ENCODE measurements at places on chromosomes 1 and 21.
A peak's percentile ranks its signal among the peaks of the same experiment; 100 is the strongest.

- no peak for DNase-seq
Measured at GRCh38 chr1:247906504-247907047, 11.2 kb downstream of the OR2W3 start.

GRCh38 chr1:119688810-119689209 lies 22.9 kb upstream of the PHGDH start:
- no peak for DNase-seq

GRCh38 chr1:193494368-193494767 lies 308.0 kb upstream of the B3GALT2 start:
- peak; percentile 49 for DNase-seq

- no peak for DNase-seq
Measured at GRCh38 chr1:176987016-176987415, 177.5 kb downstream of the ASTN1 start.

DNA sequence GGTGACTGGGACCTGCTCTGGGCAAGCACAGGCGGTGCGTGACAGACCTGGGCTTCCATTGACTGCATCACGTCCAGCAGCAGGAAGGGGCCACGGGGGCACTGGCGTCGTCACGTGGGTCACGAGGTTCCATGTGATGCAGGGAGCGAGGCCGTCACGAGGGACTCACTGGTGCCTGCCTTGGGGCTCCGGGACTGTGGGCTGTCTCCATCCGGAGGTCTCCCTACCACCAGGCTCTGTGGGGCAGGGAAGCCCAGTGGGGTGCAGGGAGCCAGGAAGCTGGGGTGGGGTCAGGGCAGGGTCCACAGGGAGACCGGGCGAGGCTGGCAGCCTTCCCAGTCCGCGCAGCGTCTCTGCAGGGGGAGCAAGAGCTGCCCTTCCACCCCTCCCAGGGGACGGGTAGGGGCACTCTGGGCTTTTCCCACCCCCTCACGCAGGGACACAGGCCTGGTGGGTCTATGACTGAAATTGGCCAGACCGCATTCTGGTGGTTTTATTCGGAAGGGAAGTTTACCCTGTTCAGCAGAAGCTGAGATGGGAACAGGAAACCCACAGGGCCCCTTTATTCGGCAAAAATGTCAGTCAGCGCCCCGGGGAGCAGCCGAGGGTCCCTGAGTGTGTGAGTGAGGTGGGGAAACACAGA lies 416 bp upstream of the TNFRSF14 start:
- no peak for DNase-seq

DNA sequence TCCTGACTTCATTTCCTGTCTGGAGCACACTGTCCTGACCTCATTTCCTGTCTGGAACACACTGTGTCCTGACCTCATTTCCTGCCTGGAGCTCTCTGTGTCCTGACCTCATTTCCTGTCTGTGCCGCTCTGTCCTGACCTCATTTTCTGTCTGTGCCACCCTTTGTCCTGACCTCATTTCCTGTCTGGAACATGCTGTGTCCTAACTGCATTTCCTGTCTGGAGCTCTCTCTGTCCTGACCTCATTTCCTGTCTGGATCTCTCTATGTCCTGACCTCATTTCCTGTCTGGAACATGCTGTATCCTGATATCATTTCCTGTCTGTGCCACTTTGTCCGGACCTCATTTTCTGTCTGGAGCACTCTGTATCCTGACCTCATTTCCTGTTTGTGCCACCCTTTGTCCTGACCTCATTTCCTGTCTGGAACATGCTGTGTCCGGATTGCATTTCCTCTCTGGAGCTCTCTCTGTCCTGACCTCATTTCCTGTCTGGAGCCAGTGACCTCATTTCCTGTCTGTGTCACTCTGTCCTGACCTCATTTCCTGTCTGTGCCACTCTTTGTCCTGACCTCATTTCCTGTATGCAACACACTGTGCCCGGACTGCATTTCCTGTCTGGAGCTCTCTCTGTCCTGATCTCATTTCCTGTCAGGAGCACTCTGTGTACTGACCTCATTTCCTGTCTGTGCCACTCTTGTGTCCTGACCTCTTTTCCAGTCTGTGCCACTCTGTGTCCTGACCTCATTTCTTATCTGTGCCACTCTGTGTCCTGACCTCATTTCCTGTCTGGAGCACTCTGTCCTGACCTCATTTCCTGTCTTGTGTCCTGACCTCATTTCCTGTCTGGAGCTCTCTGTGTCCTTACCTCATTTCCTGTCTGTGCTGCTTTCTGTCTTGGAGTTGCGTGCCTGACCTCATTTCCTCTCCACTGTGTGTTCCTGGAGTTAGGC lies 27.6 kb downstream of the SKI start:
- DNase-seq = no peak

DNA sequence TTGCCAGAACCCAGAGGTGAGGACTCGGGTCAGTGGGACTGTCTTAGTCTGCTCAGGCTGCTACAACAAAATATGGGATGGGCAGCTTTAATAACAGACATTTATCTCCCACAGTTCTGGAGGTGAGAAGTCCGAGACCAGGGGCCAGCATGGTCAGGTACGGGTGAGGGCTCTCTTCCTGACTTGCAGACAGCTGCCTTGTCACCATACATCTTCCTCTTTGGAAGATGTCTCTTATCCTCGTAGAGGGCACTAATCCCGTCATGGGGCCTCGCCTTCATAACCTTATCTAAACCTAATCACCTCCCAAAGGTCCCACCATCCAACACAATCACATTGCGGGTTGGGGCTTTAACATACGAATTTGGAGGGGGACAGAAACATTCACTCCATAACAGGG lies 51.9 kb downstream of the GLUL start:
- DNase-seq = no peak

DNA sequence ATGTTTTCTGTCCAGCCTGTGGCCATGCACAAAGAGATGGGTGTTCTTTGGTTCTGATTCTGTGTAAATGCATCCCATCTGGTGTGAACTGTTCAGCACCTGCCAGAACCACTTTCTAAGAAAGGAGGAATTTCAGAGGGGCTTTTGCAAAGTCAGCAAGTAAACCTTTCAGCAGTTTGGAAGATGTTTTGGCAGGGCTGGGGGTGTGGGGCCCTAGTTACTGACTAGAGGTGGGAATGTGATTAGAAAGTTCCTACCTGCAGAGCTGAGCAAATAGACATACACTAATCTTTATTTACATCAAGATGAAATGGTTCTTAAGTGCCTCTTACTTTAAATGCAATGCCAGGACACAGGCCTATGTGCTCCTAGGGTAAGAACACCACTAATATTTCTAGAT lies 378.1 kb upstream of the USP24 start:
- no peak for DNase-seq

DNA sequence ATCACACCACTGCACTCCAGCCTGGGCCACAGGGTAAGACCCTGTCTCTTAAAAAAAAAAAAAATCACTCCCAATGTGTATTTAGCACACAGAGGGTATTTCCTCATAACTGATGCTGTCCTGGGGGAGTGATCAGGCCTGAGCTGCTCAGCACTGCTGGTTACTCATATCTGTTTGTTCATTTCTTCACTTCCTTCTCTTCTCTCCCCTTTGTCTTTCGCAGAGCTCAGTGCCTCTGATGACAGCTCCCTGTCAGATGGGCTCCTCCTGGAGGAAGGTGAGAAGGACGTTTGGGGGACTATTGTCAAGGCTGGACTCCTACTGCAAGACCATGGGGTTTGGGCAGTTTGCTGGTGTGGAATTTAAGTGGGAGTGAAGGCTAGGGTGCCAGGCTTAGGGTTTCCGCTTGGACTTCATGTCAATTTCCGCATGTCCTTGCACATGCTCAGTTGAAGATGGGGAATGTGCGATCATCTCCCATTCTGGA lies 13.0 kb downstream of the INAVA start:
- DNase-seq = no peak

- DNase-seq = no peak
Measured at GRCh38 chr1:248730507-248731335, 24.8 kb downstream of the LYPD8 start.

- peak; percentile 0 for DNase-seq
Measured at GRCh38 chr21:31110430-31110829, 72.2 kb upstream of the KRTAP19-8 start.

- no peak for DNase-seq
Measured at GRCh38 chr1:154521695-154522094, 19.5 kb upstream of the SHE start.

DNA sequence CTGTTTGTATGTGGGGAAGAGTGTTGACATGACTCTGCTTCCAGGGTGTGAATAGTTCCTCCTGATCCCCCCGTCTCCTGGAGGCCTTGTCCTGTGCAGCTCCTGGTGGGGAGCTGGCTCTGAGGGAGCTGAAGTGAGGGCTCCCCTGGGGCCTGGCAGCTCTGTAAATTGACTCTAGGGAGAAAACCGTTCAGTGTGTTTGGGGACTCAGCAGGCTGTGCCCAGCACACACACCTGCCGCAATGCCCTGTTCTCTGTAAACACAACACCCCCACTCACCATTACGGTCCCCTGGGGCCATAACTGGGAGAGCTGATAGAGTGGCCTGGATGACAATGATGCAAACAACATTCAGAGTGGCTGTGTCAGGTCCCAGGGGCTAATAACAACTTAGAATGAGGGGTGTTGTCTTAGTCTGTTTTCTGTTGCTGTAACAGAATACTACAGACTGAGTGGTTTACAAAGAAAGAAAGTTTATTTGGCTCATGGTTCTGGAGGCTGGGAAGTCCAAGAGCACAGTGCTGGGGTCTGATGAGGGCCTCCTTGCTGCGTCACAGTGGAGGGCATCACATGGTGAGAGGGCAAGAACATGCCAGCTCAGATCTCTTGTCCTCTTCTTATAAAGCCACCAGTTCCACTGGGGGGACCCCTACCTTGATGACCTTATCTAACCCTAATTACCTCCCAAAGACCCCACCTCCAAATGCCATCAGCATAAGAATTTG lies 15.3 kb downstream of the ADORA1 start:
- DNase-seq = peak; percentile 42

DNA sequence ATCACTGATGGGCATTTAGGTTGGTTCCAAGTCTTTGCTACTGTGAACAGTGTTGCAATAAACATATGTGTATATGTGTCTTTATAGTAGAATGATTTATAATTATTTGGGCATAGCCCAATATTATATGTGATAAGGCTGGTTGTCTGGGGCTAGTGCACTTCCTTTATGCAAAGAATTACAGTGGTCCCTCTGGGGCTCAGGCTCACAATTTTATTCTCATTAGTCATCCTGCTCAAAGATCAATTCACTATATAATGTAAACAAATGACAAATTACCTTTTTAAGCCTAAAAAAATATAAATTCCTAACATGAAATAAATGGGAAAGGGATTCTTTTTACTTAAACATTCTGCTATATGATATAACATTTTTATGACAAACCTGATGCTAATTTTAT lies 5.0 kb downstream of the PLPPR4 start:
- no peak for DNase-seq

DNA sequence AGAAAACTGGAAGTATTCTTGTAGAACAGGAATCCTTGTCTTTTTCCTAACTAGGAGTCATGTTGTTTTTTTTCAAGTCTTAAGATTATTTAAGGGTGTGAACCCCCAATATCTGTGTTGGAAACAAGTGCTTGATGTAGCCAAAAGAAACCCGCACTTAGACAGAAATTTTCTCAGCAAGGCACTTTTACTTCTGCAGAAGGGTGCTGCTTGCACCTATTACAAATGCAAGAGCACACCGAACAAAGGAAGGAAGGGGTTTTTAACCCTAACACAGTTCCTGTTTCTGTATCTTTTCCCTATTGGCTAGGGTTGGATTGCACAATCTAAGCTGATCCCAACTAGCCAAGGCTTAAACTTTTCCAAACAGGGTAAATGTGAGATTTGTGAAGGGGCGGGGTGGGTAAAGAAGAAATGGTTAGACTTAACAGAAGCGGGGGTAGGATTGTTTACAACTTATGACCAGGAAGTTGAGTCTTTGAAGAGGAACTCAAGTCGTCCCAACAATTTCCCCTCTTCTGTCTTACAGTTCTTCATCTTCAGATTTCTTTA lies 75.1 kb downstream of the ZFYVE9 start:
- no peak for DNase-seq

DNA sequence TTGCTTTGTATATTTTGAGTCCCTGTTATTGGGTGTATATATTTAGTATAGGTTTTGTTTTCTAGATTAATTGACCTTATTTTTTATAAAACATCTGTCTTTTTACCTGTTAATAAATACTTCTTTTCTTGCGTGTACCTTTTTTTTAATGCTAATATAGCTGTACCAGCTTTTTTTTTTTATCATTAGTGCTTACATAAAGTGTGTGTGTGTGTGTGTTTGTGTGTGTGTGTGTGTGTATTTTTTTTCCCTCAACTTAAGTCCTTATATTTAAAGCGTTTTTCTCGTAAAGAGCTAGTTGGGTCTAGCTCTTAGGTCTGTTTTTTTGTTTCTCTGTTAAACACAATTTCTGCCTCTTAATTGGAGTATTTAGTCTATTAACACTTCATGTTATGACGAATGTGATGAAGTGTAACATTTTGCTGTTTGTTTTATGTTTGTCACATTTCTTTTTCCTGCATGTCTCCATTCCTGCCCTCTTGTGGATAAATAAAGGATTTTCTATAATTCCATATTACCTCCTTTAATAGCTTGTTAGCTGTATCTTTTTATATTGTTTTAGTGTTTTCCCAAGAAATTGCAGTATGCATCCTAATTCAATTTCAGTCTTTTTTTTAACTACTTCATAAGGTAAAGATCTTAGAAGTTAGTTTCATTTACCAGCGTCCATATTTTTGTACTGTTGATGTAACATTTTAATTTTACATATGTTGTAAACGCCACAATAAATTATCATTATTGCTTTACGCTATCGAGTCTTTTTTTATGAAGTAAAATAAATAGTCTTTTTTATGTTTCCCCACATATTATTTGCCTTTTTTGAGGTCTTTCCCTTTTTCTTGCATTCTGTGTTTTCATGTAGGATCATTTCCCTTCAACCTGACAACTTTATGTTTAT lies 4.3 kb downstream of the PRMT2 start:
- DNase-seq = no peak

- DNase-seq = no peak
Measured at GRCh38 chr1:62196086-62196690, 1.5 kb downstream of the L1TD1 start.

DNA sequence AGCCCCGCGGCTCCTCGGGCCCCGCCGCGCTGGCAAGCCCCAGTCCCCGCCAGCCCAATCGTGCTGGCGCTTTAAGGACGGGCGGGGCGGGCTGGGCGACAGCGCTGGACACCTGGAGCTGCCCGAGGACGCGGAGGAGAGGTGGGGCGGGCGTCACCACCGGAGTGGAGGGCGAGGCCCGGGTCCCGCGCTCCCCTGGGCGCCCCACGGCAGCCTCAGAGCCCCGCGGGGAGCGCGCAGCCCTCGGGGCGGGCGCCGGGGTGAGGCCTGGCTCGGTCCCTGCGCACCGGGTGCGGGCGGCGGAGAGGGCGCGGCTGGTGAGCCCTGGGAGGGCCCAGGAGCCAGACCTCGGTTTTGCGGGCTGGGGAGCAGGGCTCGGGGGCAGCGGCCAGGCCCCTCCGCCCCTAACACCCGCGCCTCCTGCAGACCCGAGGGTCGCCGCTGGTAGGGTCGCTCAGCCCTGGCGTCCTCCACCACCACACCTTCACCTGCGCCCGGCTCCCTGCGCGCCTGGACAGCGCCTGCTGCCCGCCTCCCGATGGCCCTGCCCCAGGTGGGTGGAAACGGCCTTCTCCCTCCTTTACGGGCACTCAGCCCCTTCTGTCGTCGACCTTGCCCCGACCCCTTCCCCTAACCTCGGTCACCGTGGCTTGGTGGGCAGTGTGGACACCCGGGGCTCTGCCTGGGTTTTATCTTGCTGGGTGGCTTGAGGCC lies at the start of gene TMEM61:
TMEM61 (plus strand) TSS at position 101 of the 714 bp plus-strand sequence; CDS start at position 539, 438 bp downstream.
- DNase-seq = no peak

GRCh38 chr1:23194119-23194984 lies 22.9 kb downstream of the HTR1D start:
- no peak for DNase-seq

- no peak for DNase-seq
Measured at GRCh38 chr1:236623371-236624166, 19.3 kb upstream of the HEATR1 start.

- no peak for DNase-seq
Measured at GRCh38 chr1:45508295-45509151, 8.4 kb downstream of the MMACHC start.

GRCh38 chr1:2598329-2598931 lies 11.9 kb downstream of the PRXL2B start:
- no peak for DNase-seq
